ENCODE measurements at places on chromosomes 12 and 14. TPM values are rescaled to one million over a fixed set of nuclear protein-coding genes. Genes with fewer than 3 reads are reported as not detected.

- DNase-seq: no peak
Observed at GRCh38 chr14:87952307-87953094, 40.5 kb downstream of the GALC start.

GRCh38 chr14:102898776-102899515, 23.5 kb upstream of the AMN start:
- DNase-seq: no peak

- DNase-seq: no peak
Observed at GRCh38 chr14:69427596-69427995, 29.1 kb downstream of the SLC39A9 start.

DYNLL1 gene
- 197 TPM for polyA plus RNA-seq

- no peak for DNase-seq
Observed at GRCh38 chr14:52974406-52974805, 23.6 kb upstream of the FERMT2 start.

DNA sequence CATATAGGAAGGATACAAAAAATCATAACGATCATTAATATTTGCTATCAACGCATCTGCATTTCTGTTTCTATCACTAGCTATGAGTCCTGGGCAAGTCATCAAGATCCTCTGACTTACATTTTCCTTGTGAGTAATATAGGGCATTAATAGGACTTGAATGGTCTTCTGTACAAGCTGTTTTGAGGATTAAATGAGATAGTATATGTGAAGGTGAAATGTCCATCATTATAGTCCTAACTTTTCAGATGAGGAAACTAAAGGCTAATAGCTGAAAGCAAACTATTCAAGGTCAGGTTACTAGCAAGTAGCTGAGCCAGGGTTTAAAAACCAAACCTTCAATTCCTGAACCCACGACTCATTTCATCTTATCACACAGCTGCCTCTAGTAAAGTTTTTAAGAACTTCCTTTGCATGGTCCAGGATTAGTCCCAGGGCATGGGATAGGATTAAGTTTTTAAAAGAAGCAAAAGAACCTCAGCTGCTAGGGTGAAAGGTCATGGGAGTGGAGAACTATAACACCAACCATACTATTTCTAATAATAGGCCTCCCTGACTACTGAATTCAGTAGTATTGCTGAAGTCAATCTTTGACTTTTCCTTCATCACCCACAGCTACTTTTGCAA, 101.4 kb upstream of the ADAMTS20 start:
- no peak for DNase-seq

DNA sequence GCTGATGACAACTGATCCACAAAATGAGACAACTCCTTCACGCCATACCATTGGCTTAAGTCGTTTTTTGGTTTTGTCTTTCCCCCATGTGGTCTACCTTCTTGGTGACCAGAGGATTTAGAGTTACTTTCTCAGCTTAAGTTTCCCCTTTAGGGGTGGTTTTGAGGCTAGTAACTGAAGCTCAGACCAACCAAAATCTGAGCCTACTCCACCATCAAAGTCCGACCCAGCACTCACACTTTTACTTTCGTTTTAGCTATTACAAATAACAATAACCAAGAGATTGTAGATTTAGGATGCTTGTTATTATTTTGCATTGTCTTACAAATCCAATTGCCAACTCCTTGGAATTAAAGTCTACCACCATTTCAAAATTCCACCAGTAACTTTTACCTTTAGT, 130.6 kb upstream of the MDM1 start:
- DNase-seq: no peak

DNA sequence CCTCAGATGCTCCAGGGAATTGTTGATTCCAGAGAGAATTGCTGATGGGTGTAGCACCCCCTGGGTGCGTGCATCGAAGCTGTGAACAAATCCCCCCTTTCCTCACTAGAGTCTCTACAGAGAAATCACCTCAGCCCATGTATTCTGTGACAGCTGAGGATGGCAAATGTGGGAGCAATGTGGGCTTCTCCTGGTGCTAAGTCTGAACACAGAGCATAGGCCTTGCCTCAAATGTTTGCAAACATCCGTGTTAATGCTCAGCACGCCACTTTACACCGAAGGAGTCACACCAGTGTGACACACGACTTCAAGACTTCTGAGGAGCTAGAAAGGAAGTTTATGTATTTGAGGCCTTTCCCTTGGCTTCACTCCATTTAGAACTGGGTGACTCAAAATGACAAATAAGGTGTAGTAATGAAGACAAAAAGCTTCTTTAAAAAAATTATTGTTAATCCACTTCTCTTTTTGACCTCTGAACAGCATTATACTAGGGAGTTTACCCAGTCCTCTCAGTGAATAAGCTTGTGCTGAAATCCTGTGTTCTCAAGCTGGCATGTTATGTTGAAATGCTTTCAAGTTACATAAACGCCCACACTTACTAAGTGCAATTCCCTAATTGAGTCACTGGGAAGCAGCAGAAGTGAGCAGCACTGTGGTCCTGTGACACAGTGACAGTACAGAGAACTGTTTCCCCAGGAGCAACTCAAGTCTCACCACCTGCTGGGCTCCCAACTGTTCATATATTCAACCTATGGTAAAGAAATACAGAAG, 92.9 kb downstream of the FAR2 start:
- DNase-seq: no peak

MMP14 gene
- polyA plus RNA-seq: not detected

LAG3 gene
- 0.69 TPM for polyA plus RNA-seq

DNA sequence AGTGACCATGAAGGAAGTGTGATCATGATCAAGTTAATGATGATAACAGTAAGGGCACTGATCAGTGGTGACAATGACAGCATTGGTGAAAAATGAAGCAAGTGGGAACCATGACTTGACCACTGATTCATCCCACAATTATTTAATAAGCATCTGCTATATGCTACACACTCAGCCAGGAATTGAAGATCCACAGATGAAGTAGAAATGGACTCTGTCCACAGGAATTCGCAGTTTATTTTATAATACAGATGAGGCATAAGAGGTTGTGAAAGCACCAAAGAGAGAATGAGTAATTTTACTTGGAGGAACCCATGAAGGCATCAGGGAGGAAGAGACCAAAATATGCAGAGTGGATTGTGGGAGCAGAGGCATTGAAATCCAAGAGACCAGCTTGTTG, 33.8 kb upstream of the SMUG1 start:
- DNase-seq: no peak

- no peak for DNase-seq
Observed at GRCh38 chr12:50195832-50196231, 28.7 kb upstream of the CERS5 start.

DNA sequence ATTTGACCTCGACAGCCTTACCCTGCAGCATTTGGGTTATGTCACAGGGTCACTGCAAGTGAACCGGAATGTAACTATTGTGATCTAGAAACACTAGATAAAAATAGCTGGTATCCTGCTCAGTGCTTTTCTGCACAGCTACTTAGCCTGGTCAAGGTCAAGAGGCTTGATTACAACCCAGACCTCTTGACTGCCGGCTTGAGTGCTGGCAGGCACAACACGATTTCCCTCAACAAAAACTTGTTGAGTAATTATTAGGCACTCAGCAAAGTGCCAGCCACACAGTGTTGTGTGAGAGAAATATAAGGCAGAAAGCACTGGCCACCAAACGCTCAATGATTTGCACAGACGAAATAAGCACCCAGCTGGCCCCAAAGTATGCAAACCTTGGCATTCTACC, 156.7 kb downstream of the NUAK1 start:
- DNase-seq: no peak

DNA sequence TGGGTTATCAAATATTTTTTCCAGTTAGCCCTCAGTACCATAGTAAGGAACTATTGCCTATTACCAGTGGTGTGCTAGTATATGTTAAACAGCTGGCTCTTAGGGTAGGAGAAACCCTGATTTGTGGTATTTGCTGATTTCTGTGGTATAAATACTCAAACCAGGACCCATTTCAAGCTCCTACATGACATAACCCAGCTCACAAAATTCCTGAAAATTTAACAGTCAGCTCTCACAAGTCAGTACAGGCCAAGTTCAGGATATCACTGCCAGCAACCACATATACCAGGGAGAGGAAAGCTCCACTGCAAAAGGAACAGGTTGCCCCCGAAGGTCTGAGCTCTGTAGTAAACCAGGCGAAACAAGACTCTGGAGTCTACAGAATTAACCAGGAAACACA, 315.3 kb downstream of the NOVA1 start:
- DNase-seq: no peak

DNA sequence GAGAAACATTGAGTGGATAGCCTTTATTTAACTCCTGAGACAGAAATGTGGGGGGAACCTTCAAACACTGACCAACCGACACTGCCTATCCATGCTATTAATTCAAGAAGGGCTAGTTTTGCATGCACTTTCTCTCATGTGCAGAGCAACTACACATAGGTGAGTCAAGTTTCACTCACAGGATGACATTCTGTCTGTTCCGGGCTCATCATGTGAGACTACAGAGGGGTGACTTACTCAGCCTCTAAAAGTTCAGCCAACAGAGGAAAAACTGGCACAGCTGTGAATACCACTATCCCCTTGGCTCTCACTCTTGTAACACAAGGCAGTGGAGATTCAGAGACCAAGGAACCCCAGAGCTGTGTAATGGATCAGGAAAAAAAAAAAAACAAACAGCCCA, 13.3 kb downstream of the BEST3 start:
- no peak for DNase-seq

DNA sequence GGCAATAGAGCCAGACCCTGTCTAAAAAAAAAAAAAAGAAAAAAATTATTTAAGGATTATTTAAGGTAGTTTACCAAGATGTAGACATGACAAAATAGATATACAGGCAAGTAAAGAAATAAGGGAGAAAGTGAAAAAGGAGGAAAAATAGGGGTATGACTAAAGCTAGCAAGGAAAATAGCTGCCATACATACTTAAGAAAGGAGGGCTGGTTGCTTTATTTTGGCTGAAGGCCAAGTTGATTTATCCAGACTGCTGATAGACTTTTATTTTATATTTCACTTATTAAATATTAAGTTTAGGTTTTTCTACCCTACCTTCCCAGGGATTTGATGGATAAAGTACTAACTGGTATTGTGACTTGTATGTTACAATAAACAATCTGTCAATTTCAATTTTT, 8.3 kb upstream of the AEBP2 start:
- DNase-seq: no peak

DNA sequence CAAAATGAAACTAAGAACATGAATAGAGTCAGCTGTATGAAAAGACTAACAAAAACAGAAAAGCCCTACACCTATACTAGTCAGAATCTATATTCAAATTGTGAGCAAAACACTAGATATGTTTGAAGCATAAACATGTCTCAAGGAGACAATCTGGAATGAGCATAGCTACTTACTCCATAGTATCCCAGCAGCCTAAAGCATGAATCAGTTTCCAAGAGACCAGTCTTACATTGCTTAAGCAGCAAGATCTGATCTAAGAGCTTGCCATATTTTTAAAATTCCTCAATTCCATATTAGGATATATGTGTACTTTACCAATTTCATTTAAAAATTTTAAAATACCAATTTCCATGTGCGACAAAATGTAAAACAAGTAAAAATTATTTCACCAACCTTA, 7.7 kb downstream of the CAPS2 start:
- no peak for DNase-seq

DNA sequence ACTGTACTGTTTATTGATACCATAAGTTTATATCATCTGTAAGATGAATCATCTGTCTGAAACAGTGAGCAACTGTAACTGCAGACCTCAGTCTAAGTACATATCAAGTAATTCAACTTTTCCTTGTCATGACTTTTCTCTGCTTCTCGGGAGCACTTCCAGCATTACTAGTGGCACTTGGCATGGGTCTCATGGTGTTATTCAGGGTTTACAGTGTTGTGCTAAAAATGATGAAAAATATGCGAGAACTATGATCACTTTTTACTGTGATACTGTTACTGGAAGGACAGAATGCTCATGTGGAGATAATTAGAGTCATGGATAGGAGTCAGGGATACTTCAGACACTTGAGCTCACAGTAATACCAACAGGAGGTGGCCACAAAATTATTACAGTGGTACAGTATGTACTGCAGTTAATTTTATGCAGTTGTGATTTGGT, 8.3 kb downstream of the KTN1 start:
- no peak for DNase-seq

DNA sequence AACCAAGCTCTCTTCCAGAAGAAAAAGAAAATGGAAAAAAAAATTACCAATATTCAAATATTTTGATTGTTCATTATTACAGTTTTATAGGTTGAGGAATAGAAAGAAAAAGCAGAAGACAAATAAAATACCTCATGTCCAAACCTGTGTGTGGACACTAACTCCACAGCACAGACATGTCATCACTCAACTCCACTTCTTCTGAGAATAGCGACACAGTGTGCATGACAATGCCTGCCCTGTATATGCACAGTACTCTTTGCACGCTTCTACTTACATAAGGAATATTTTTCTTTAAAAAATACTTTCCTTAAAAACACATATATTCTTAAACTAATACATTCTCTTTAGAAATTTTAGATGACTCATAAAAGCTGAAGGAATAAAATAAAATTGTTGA, 81.1 kb downstream of the HMGA2 start:
- no peak for DNase-seq

GRCh38 chr14:88272390-88273269, 50.4 kb downstream of the KCNK10 start:
- DNase-seq: no peak

GRCh38 chr12:68352067-68352466, 19.9 kb upstream of the MDM1 start:
- DNase-seq: no peak

DNA sequence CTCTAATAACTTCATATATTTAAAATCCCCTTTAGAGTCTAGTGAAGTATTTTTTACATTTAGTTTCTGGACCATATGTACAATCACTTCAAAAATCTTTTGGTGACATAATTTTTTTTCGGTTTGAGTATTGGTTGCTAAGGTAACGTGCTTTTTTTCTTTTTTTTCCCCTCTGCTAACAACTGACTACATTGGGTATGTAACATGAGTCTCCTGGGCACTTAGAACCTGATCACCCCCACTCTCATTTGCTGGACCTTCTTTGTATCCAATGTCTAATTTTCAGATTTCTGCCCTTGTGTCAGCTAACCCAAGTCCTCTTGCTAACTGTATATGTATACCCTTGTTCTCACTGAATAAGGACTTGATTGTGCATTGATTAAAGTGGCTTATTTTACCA, 592.9 kb upstream of the FLRT2 start:
- DNase-seq: no peak

DNA sequence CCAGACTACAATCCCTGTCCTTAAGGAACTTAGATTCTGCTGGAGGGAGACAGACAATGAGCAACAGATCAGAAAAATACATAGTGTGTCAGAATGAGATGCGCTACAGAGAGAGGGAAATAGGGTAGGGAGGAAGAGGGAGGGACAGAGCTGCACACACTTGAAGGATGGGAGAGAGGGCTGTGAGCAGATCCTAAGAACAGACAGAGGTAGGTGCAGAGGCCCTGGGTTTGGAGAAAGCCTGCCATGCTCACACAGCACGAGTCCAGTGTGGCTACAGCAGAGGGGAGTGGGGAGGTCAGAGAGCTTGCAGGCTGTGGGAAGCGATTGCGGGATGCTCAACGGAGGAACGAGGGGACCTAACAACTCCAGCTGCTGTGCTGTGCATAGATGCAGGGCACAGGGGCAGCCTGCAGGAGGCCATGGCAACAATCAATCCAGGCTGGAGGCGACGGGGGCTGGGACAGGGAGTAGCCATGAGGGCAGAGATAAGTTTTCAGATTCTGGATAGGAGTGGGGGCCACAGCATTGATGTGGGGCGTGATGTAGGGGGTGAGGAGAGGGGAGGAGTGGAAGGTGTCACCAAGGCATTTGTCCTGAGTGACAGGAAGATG, 20.7 kb downstream of the FAIM2 start:
- no peak for DNase-seq

GRCh38 chr12:112115259-112116045, 6.9 kb upstream of the NAA25 start:
- no peak for DNase-seq

SAMD15 gene
- polyA plus RNA-seq: not detected

MGAT4C gene
- polyA plus RNA-seq: not detected

MIA2 gene
- 20.5 TPM for polyA plus RNA-seq
